ENCODE measurements at places on chromosomes 2 and 18. TPM values are rescaled to one million over a fixed set of nuclear protein-coding genes. Genes with fewer than 3 reads are reported as not detected.

DNA sequence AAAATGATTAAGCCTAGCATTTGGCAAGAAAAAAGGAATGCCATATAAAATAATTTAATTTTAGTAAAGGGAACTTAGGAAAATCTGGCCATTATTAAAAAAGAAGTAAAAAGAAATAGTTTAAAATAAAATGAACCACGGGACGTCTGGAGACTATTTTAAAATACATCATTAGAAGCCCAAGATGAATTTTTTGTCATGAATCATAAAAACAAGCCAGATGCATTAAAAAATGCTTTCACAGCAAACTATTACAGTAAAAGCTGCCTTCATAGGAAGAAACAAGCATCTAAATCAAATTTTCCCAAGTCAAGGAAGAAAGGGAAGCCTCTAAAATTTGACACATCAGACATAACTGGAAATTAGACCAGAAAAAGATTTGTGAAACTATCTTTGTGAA is 33.0 kb downstream of the COL5A2 start:
- DNase-seq, result no peak

DNA sequence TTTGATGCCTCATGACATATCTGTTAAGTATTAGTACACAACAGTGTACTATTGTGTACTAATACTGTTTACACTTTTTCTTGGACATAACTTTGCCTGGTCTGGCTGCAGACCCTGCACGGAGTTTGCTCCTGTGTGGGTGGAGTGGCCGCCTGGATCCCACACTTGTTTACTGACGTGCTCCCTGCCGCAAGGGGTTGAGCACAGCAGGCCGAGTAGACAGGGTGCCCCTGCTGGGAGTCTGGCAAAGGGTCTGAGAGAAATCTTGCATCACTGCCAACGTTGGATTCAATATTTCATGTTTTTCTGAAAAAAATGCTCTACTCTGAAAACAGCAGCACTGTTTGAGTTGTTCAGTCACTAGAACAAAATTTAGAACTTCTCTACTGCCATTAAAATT is 59.0 kb downstream of the PDK1 start:
- DNase-seq, result no peak

DNA sequence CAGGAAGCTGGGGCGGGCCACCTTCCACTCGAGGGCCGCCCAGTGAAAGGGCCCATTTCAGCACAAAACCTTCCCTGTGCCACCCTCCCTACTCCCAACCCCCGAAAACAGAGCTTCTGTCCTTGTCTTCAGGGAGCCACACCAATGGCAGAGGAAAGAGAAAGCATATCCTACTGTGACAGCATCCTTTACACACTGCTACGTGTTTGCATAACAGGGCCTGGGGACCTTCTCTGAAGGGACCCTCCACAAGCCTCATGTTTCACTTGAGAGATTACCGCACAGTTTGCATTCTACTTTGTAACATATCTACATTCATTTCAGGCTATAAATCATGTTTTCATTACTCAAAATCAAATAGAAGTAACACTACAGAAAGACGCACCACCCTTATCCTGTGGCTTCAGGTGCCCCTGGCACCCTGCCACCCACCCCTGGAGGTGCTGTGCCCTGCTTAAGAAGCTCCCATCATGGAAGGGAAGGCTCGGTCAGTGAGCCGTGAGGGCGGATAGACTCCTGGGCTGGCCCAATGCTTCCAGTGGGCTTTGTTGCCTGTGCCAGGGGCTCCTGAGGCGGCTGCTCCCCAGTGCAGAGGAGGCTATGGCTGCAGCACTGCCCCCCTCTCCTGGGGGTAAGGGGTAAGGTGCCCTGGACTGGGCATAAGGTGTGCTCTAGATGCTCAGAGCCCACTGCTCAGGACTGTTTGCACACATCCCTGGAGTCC is 52.0 kb downstream of the EIPR1 start:
- no peak for DNase-seq

The DDX18 gene
- 69.5 TPM for total RNA-seq

All from renal cortical epithelial cell (primary cell).